ENCODE measurements at places on chromosomes 6 and 20.
A peak's percentile ranks its signal among the peaks of the same experiment; 100 is the strongest.

DNA sequence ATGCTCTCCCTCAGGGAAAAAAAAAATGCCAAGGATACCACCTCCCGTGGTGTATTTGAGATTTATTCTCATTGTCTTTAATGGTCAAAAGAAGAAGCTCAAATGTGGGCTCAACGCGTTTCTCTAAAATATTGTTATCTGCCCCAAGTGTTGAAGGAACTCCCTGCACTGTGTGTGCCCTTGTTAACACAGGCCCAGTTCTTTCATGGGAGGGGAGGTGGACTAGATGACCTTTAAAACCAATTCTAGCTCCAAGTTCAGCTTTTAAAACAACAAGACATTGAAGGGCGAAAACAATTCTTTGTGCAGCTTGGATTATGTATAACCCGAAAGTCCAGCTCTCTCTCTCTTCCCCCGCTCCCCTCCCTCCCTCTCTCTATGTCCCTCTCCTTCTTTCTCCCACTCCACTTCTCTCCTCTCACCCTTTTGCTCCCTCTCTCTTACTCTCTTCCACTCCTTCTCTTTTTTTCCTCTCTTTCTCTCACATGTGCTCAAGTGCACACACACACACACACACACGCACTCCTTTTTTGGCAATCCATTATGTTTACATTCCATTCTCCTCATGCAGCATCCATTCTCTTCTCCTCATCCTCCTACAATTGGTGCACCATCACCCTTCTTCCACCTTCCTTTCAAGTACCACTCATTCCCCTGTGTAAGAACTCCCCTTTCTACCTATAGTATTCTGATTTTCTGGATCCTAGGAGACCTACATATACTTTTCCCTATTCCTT lies 8.5 kb downstream of the HLA-DMB start:
- peak; percentile 39 for DNase-seq

DNA sequence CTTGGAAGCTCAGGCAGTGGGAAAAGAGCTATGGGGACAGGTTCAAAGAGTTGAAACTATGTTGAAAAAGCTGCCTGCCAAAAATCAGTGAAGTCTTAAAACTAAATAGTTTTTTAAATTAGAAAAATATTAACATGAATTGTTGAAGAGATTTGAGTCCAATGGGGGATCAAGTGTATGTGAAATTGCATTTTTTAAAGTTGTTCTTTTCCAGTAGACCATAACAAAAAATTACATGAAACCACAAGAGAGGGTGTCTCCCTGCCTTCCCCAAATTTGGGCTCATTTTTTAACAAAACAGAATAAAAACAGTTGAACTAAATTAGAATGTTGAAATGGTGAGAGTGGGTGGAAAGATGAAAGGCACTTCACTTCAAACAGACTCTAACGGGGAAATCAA lies 31.5 kb upstream of the COL10A1 start:
- DNase-seq: no peak

DNA sequence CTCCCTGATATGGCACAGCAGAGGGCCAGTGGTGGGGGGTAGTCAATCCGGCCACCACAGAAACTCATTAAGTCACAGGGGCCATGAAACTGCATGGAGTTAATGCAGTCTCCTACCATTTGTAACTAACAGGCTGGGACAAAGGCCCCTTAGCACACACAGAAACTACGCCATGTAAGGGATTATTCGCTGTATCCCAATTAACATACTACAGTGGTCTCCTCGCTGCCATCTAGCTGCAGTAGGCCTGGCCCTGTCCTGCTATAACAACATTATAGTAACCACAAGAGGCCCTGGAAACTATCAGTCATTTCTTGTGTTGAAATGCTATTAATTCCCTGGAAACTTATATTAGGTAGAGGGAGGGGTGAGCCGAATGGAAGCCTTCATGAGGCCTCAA lies 72.3 kb upstream of the CCN2 start:
- no peak for DNase-seq

- DNase-seq: peak; percentile 65
Observed at GRCh38 chr6:125191916-125192609, 38.5 kb downstream of the TPD52L1 start.

- DNase-seq: no peak
Observed at GRCh38 chr20:64053841-64054661, 4.6 kb upstream of the SOX18 start.

- DNase-seq: no peak
Observed at GRCh38 chr6:90274451-90275030, 22.1 kb downstream of the BACH2 start.

DNA sequence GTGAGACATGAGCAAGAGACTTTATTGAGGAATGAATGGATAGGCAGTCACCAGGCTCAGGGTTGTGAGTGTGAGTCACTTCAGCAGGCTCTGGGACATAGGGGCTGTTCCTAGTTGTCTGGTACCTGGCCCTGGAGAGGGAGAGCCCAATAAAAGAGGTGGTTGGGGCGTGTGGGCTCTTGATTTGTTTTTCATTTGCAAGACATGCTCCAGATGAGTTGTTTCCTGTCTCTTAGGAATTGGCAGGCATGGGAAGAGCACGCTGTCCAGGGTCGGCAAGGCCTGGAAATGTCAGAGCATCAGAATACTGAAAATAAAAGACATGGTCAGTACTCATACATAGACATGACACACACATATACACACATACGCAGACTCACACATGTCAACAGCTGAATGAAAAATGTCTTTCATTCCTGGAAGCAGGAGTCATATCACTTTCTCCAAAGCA lies 166.3 kb upstream of the SULF2 start:
- no peak for DNase-seq

DNA sequence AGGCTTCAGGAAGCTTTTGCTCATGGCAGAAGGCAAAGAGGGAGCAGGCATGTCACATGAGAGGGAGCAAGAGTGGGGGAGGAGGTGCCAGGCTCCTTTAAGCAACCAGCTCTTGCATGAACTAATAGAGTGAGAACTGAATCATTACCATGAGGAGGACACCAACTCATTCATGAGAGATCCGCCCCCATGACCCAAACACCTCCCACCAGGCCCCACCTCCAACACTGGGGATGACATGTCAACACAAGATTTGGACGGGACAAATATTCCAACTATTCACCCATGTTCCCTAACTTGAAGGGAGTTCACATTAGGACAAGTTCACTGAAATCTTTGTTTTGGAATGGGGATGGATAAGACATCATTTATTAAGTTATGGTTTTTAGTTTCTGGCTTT lies 155.2 kb upstream of the ESR1 start:
- no peak for DNase-seq

DNA sequence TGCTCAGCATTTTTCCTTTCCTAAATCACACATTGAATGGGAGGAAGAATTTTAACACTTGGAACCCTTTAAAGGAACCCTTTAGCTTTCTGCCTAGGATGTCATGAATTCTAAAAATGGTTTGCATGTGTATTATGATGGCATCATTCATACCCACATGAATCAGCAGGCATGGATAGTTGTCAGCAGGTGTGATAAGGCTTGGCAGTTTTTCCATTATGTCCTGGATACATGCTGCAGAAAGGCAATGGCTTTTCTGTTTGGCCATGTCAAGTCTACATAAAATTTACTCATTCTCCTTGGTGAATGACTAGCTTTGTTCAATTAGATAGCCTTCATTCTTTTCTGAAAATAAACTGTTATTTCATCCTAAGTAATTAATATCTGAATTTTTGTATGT lies 353.7 kb downstream of the GRIK2 start:
- DNase-seq: no peak

DNA sequence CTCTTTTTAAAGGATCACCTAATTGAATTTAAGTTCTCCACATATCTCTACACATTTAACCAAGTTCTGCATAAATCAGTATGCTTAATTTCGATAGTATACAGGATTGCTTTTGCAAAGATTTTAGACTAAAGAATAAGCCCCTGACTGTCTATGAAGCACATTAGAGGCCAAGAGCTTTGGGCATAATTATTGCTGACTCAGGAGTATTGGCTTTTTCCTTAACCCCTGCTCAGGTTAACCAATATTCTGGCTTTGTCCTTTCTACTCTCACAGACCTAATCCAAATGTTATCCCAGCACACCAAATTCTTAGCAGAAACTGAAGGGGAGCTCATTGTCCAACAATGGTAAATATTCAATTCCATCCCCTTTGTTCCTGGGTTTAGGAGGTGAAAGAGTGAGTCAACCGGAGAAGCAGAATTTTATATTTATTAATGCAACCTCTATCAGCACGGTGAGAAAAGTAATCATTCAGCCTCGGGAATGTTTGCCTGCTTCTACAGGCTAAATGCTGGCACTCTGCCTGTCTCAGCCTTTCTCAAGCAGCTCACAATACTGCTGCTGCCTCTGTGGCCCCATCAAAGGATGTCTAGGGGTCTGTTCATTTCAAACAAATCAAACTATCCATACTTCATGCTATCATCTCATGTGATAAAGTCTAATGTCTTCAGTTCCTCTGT lies 125.0 kb downstream of the SIM1 start:
- no peak for DNase-seq

DNA sequence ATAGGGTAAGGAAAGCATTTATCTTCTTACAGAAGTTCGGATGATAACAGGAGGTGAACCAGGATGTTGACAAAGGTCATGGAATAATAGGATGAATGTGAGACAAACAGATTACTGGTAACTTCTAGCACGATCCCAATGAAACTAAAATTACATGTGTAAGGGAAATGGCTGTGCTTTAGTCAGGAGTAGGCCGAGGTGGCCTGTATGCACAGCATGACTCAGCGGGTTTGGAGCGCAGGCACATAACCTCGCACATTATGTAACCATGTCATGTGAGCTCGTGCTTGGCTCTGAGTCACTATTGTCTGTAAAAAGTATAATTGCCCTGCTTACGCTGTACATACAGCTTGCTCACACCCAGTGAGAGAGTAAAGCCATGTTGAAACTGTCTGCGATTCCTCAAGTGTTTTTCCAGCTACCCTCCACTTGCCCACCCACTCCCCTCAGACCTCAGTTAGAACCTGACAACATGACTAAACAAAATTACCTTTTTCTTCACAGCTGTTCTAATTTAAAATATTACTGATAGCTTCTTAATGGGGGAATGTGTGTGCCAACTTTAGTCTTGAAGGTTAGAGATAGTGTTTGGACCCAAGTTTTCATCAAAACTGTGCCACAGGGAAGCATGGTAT lies 8.2 kb downstream of the CYB5R4 start:
- DNase-seq: peak; percentile 65

DNA sequence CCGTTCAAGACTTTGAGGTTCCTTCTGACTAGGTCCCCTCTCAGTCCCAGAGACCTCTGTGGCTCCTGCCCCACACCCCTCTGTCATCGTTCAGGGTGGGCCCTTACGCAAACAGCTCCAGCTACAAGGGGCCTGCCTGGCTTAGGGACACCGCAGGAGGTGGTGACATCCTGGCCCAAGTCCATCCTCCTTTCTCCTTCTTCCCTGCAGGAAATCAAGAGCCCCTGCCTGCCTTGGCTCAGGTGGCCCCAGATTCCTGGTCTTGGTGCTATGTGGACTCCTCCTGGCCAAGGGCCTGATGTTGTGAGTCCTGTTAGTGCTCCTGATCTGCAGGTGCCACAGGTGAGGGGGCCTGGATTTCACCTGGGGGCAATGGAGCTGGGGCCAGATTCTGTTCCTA lies 8.1 kb downstream of the TREML4 start:
- DNase-seq: no peak

GRCh38 chr6:90028995-90029635 lies 134.8 kb downstream of the GJA10 start:
- DNase-seq: no peak

- DNase-seq: no peak
Observed at GRCh38 chr6:18302561-18303439, 38.5 kb upstream of the DEK start.

- peak; percentile 40 for DNase-seq
Observed at GRCh38 chr6:127550403-127550802, 26.6 kb upstream of the C6orf58 start.

GRCh38 chr6:109695468-109695867 lies 4.4 kb downstream of the FIG4 start:
- DNase-seq: no peak

DNA sequence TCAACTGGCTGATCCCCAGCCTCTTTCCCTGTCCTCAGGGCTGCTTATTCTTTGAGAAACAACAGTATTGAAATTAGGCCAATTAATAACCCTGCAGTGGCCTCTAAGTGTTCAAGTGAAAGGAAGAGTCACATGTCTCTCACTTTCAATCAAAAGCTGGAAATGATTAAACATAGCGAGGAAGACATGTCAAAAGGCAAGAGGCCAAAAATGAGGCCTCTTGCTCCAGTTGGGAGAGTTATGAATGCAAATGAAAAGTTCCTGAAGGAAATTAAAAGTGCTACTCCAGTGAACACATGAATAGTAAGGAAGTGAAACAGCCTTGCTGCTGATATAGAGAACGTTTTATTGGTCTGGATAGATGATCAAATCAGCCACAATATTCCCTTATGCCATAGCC lies 131.5 kb downstream of the MACROD2 start:
- no peak for DNase-seq

DNA sequence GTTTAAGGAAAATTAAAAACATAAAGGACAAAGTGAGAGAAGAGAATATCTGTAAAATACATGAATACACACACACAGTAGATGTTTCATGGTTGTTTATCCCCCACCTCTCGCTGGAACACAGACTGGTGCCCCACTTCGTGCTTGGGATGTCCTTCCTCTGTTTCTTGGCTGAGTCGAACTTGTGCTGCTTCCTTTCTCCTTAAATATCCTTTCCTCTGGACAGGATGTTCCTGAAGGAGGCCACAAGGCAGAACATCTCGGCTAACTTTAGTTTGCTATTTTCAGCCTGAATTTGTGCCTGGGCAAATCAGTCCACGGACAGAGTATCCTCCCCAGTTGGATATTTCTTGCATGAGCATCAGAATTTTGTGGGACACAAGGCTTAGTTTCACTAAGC lies 54.7 kb upstream of the ZMYND8 start:
- DNase-seq: no peak

- DNase-seq: no peak
Observed at GRCh38 chr20:63945921-63946920, 10.0 kb downstream of the UCKL1 start.

GRCh38 chr20:2429051-2429450 lies 41.5 kb downstream of the SNRPB start:
- no peak for DNase-seq

DNA sequence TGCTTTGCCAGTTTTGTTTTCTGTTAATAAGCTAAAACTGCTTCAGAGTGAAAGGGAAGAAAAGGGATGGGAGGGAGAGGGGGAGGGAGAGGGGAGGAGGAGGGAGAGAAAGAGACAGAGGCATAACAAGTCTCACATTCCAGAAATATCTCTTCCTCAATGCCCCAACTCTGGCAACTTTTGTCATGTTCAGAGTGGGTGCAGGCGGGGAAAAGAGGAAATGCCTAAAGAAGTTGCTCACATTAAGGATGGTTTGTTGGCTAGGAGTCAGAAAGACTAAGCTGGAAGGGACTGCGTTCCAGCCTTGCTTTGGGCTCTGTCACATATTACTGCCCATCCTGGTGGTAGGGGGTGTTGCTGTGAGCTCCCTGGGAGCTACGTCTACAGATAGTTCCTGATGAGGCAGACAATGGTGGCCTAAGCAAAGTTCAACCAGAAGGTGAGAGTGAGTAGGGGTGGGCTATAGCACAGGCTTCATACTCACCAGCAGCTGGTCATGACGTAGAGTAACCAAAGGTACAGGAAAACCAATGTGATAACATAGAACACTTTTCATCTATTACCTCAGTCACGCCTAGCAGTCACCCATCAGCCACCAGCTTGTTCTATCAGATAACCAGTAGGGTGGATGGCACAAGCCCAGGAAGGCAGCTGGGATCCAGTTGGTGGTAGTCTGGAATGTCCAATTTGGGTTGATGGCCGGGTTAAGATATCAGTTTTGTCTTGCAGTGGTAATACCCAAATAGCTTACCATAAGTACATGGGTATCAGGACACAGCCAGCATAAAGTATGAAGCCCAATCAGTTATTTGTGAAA lies 2.1 kb downstream of the TSPYL4 start:
- DNase-seq: peak; percentile 74

Measured in GM03348 (cell line).